Left renal pelvis (tissue), 4 donors: ENCODE measurements at places on chromosomes 3 and 15. TPM values are rescaled to one million over a fixed set of nuclear protein-coding genes. Genes with fewer than 3 reads are reported as not detected.

SLC27A2 gene
- polyA plus RNA-seq: 60.5 TPM

CCDC54 gene
- polyA plus RNA-seq: 0.12 TPM

MYH15 gene
- 0.29 TPM for polyA plus RNA-seq

DYNC1LI1 gene
- polyA plus RNA-seq: 31.1 TPM

ALPK3 gene
- polyA plus RNA-seq: 19.0 TPM

SOX14 gene
- polyA plus RNA-seq: not detected

FEZF2 gene
- not detected for polyA plus RNA-seq

CLEC3B gene
- 43.9 TPM for polyA plus RNA-seq

TMC3 gene
- 0.14 TPM for polyA plus RNA-seq

DAPK2 gene
- 6.1 TPM for polyA plus RNA-seq

SLC35A5 gene
- 68.9 TPM for polyA plus RNA-seq

GPX1 gene
- polyA plus RNA-seq: 110 TPM

TUSC2 gene
- polyA plus RNA-seq: 25.9 TPM

ITGB5 gene
- polyA plus RNA-seq: 88.8 TPM

LIPH gene
- polyA plus RNA-seq: 1.4 TPM

SYNPR gene
- polyA plus RNA-seq: 0.06 TPM

OXTR gene
- polyA plus RNA-seq: 1.7 TPM

SNX22 gene
- 1.4 TPM for polyA plus RNA-seq

KLHL24 gene
- polyA plus RNA-seq: 53.9 TPM

TUSC7 gene
- polyA plus RNA-seq: not detected

WDR5B gene
- 9.6 TPM for polyA plus RNA-seq

TMEM212 gene
- polyA plus RNA-seq: 0.10 TPM
